Caco-2 (cell line): ENCODE measurements at places on chromosomes 7 and 10.

GRCh38 chr10:101588879-101589278 lies 758 bp downstream of the DPCD start:
- no peak for DNase-seq

GRCh38 chr7:30977896-30978564 lies 14.3 kb downstream of the GHRHR start:
- DNase-seq = peak; percentile 76

DNA sequence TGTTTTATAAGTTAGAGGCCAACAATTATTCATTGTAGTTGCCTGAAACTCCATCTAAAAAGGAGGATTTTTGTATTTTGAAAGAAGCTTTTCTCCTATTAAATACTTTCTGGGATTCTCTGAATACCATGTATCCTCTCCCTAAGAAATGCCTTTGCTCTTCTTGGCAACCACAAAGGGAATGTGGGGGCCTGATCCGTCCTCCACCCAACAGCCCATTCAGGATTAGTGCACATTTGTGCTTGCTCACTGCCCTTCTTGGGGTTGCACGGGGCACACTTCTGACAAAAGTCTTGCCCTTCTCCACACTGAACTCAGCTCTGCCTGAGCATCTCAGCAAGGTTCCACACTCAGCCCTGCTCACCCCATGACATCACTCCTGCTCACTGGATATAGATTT lies 194.2 kb downstream of the SLC25A13 start:
- no peak for DNase-seq

DNA sequence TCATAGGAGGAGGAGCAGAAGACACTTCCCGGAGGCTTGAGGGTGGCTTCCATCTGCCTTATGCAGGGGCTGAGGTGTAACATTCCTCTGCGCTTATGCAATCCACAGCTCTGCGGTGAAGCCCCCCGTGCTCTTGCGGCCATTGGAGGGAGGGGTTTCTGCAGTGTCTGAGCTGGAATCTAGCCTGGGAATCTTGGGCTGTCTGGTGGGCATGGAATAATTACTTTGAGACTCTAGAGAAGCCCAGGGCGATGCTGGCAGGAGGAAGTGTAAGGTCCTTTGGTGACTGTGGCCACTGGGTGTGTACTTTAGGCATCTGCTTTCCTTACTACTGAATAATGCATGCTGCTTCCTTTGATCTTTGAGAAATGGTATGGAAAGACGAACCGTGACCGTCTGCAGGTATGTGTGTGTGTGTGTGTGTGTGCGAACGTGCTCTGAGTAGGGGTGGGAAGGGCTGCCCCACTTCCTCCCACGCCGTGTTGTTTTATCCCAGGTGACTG lies 181.0 kb downstream of the PRPF18 start:
- DNase-seq = peak; percentile 59

GRCh38 chr10:131656431-131656841 lies 244.4 kb upstream of the PPP2R2D start:
- no peak for DNase-seq

- peak; percentile 24 for DNase-seq
Measured at GRCh38 chr7:26688936-26689506, 175.4 kb downstream of the SKAP2 start.

DNA sequence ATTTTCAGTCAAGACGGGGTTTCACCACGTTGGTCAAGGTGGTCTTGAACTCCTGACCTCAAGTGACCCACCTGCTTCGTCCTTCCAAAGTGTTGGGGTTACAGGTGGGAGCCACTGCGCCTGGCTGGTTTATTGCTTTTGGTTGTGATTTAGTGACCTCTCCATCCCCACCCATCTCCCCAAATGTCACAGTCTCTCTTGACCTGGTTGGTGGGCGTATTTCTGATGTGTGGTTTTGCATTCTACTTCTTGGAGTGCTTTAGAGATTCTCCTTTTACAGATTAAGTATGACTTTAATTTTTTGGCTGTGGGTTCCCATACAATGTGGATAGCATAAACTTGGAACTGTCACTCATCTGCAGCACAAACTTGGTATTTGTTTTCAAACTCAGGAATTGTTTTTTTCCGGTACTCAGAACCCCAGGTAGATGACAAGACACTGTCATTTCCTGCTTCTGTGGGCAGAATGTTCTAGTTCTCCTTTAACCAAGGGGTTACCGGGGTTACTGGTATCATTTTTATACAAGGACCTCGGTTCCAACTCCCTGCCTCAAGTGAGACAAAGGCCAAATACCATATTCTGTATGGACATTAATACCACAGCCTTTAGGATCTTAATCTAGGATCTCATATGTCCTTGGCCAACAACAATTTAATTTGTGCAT lies 50.5 kb downstream of the MRC1 start:
- DNase-seq = no peak

GRCh38 chr10:17883621-17884020 lies 68.1 kb upstream of the SLC39A12 start:
- DNase-seq = no peak

- DNase-seq = no peak
Measured at GRCh38 chr7:158028971-158029370, 558.7 kb downstream of the PTPRN2 start.

DNA sequence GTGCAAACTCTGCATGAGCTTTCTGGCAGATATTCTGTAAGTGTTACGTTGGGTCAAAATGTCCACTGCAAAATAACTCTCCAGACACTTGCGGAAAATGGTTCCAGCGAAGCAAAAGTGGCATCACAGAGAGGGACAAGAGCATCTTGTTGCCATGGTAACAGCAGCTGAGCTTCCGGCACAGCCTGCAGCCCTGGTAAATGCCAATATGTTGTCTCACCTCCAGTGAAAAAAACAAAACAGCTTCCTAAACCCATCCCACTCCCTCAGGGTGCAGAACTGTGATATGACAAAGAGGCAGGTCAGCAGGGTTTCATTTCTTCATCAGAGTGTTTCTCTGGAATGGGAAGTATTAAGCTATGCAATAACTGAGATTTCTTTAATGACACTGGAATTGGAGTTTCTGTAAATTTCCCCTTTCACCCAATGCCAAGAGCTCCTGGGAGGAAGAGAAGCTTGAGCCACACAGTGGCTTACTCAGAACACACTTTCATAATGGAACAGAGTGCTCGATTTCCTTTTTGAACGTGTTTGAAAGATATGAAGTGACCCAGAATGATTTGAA lies 65.6 kb downstream of the FOXI2 start:
- no peak for DNase-seq

- DNase-seq = no peak
Measured at GRCh38 chr7:27670676-27671075, 8.0 kb upstream of the HIBADH start.

DNA sequence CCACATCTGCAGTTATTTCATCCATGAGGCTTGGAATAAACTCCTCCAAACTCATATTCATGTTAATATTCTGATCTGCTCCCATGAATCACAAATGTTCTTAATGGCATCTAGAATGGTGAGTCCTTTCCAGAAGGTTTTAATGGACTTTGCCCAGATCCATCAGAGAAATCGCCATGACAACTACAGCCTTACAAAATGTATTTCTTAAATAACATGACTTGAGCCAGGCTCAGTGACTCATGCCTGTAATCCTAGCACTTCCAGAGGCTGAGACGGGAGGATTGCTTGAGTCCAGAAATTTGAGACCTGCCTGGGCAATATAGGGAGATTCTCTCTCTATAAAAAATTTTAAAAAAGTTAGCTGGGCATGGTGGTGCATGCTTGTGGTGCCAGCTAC lies 102.1 kb upstream of the TMEM168 start:
- no peak for DNase-seq

DNA sequence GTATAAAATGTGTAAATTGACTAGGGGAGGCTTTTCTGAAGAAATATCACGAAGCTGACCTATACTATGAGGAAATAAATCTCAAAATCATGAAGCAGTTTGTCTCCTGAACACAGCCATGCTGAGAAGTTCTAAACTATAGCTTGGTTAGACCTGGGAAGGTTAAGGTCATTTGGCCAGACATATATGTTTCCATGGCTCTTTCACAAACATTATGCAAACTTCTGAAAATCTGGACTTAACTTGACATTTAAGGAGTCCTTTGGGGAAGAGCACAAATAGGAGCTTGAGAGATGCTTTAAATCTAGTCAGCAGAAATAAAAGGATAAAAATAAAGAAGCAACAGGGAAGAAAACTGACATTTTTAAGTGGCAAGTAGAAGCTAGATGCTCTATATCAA lies 115.9 kb upstream of the MEOX2 start:
- DNase-seq = no peak

- no peak for DNase-seq
Measured at GRCh38 chr7:19491371-19491770, 217.5 kb downstream of the POLR1F start.

DNA sequence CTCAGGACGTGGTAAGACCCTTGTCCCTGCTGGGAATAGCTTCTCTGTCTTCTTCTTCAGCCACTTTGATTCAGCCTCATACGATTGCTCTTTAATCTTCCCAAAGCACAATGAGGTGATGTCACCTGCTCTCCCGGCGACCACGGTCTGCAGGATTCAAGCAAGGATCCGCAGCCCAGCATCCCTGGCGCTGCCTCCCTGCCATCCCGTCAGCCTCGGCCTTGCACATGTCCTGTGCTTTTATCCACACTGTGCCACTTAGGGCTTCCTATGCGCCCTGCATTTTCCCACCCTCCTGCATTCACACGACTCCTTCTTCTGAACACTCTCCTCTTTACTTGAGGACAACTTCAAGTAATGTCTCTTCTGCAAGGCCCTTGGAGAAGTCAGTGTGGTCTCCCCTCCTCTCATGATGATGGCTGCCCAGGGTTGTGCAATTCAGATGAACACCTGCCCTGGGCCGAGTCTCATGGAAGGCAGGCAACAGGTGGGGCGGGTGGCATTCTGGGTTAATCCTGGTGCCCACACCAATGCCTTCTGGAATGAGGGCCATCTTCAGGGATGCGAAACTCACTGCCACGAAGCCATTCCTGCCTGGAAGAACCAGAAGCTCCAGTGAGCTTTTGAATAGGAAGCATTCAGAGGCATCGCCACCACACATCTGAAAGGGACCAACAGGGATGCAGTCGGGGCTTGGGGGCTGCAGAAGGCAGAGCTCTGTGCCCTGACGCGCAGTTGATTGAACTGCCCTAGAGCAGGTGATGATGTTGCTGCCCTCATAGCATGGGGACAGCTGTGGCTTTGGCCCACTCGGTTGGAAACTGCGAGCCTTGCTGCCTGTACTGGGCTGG lies 287.5 kb downstream of the GLRX3 start:
- DNase-seq = no peak

DNA sequence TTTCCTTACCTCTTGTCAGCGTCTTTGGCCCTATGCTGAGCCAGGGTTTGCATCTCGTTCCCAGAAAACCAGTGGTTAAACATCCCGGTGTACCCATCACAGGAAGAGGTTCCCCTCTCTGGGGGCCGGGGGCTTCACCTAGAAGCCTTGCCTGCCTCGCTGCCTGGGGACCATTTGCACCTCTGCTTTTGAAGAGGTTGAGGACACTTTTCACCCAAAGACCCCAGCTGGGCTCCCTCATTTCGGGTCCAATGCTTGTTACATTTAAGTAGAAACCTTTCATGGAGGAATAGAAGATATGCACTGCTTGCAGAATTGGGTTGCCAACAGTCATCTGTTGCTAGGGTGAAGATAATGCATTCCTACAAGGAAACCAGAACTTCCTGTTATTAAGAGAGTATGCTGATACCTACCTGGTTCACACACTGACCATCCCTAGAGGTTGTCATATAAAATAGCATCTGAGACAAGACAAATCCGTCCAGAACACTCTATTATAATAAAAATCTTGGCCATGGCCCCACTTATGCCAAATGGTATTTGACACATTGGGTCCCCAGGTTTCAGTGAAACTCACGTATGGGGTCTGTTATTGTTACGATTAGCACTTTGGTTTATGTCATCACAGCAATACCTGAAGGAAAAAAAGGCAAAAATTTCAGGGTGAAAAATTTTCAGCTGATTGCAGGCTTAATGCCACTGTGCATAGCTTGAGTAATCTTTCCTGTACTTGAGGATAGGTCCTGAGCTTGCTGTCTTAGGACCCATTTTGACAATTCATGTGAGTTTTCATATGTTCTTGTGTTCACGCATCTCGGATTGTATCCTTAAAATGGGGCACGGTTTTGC lies 917 bp downstream of the ZNF365 start:
- peak; percentile 25 for DNase-seq

DNA sequence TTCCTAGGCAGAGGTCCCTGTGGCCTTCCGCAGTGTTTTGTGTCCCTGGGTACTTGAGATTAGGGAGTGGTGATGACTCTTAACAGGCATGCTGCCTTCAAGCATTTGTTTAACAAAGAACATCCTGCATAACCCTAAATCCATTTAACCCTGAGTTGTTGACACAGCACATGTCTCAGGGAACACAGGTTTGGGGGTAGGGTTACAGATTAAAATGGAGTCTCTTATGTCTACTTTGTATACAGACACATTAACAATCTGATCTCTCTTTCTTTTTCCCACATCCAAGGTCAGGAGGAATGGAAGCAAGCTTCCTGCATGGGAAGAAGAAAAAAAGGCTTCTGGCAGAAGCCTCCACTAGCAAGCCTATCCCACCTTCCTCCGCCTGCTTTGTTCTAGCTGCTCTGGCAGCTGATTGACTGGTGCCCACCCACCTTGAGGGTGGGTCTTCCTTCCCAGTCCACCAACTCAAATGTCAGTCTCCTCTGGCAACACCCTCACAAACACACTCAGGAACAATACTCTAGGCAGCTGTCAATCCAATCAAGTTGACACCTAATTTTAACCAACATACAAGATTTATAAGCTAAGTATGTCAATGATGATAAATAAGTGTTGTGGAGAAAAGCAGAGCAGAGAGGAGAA lies 176.5 kb upstream of the CCZ1B start:
- no peak for DNase-seq

- DNase-seq = no peak
Measured at GRCh38 chr7:81355911-81356310, 413.9 kb downstream of the HGF start.

- DNase-seq = no peak
Measured at GRCh38 chr7:25002786-25003185, 22.8 kb upstream of the OSBPL3 start.

- DNase-seq = no peak
Measured at GRCh38 chr7:44748948-44749731, 493 bp downstream of the ZMIZ2 start.

- DNase-seq = no peak
Measured at GRCh38 chr10:70803775-70804420, 11.8 kb upstream of the SGPL1 start.

- no peak for DNase-seq
Measured at GRCh38 chr10:11149807-11150141, 132.1 kb downstream of the CELF2 start.

DNA sequence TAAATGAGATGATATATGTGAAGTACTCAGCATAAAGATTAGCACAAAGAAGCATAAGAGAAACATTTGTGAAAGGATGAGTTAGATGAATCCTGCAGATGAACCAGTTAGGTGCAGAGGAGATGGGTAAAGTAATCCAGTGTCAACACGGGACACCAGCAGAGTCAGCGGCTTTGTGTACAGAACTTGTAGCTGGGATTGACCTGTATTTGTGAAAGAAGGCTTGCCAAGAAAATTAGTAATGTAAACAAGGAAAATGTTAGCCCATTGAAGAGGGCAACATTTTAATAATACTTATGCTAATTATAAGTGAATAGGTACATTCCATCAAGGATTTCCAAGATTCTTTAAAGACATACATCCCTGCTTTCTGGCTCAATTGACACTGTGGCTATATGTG lies 255.7 kb downstream of the PTEN start:
- no peak for DNase-seq
